ENCODE measurements at places on chromosomes 3 and 15.
A peak's percentile ranks its signal among the peaks of the same experiment; 100 is the strongest.

DNA sequence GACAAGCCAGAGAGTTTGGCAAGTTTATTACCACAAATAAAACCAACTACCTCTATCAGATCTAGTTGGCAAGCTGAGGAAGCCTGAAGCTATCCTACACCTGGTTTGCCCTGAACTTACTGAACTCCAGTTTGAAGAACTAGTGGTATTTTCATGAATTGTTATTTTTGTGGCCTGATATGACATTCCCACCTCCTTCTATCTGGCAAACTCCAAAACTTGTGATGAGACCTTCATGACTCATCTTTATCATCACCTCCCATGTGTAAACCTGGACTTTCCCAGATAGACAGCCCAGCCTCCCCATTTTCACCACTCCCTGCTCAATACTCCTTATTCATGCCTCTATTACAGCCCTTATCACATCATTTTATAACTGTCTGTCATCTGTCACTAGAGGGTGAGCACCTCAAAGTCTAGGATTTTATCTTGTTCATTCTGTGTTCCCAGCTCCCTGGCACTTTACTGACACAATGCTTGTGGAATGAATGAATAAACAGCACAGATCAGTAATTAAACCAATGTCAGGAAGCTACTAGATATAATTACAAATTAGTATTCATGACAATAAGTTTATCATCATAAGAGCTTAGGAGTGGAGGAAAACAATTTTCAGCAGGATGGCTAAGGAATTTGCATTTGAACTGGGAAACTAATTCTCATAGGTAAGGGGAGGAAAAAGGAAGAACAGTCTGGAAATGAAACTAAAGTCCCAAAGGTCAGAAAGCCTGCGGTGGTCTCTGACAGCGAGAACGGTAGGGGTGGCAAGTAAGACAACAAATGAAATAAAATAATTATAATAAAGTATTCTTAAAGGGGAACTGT lies 13.2 kb upstream of the TRANK1 start:
- no peak for DNase-seq

DNA sequence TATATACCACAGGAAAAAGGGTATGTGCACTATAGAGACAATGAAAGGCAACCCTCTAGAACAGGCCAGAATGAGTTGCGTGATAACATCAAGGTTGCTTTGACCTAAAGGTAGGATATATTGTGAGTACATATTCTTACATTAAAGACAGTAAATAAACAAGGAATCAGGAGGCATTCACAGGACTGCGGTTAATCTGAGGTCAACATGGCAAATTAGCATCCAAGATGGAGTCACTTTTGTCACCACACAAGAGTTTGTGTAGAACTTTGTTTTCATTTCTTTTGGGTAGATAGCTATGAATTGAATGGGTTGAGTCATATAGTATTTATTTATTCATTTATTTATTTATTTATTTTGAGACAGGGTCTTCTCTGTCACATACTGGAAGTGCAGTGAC lies 11.5 kb upstream of the SCAP start:
- no peak for DNase-seq

GRCh38 chr3:172553526-172554252 lies 30.5 kb upstream of the TNFSF10 start:
- DNase-seq = no peak

GRCh38 chr3:182292591-182292990 lies 500.7 kb upstream of the ATP11B start:
- DNase-seq = no peak

- no peak for DNase-seq
Observed at GRCh38 chr15:63238796-63239195, 38.6 kb upstream of the APH1B start.

DNA sequence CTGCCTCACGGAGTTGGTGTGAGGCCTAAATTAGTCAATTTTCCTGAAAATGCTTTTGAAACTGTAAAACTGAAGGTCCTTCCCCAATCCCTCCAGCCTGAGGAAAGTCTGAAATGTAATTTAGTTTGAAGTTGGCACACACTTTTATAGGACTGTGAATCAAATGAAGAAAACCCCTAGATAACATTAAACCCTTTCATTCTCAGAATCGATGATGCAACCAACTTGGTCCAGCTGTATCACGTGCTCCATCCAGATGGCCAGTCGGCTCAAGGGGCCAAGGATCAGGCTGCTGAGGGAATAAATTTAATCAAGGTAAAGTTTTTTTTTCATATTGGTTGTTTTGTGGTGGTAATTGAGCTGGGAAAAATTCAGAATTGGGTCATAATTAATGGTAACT lies 11.7 kb downstream of the MRPS22 start:
- no peak for DNase-seq

DNA sequence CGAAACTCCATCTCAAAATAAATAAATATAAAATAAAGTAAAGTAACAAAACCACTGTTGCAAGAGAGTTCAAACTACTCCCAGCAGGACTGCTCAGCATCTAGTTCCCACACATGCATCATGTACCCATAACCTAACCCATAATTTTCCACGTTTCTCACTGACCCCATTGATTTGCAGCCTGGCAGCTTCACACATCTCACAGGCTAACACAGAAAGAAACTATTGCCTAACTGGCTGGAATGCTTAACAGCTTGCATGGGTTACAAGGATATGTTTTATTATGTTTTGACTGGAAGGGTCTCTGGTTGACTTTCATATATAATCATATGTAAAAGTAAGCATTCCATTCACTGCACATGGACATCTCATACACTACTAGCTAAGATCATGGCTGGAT lies 55.6 kb upstream of the TBC1D23 start:
- peak; percentile 24 for DNase-seq

DNA sequence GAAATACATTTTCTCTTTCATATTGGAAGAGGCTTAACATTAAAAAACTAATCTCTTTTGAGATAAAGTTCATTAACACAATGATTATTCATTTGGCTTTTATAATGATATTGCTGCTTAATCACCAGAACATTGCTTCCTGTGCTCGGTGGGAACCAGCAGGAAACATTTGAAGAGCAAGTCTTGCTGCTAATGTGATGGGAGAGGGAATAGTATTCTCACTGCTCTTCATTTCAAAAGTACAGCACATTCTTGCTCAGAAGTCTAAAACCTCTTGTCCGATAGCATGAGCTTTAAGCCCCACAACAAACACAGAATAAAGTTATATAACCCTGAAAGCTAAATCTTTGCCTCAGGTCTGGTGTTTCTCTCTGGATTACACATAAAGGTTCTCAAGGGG lies 190.8 kb upstream of the CNTN4 start:
- no peak for DNase-seq

DNA sequence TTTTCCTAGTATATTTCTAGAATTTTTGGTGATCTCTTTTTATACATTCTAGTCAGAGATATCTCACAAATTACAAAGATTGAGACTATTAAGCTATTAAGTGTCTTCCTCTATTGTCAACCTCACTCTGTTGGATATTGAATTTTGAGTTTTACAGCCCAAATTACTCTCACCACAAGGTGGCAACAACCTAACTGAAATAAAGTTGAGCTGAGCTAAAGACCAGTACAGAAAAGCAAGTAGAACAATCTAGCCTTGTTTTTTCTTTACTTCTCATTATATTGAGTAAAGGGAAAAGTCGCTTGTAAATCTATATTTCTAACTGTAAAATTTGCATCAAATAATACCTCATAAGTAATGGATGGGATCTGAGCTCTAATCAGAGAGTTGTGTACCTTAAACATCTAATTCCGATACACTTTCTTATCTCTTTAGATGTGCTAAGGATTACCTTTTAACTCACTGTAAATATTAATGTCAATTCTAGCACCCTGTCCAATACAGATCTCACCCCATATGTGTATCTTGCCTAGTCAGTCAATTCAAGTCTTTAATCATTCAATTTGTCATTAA lies 13.6 kb upstream of the COMMD2 start:
- no peak for DNase-seq

DNA sequence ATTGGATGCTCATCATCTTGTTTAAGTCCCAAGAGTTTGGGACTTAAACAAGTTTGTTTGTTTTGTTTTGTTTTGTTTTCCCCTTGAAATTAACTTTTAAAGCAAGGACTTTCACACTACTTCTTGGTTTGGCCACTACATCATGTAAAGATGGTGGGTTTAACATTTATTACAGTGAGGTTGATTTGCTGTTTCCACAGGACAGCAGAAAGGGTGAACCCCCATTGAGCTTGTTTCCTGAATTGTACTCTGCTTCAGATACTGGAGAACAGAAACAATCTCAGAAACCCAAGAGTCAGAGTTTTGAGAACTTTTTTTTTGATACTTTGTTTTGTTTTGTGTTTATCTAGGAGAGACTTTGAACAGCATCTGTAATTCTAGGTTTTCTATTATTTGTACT lies 6.7 kb downstream of the POU1F1 start:
- DNase-seq = no peak

DNA sequence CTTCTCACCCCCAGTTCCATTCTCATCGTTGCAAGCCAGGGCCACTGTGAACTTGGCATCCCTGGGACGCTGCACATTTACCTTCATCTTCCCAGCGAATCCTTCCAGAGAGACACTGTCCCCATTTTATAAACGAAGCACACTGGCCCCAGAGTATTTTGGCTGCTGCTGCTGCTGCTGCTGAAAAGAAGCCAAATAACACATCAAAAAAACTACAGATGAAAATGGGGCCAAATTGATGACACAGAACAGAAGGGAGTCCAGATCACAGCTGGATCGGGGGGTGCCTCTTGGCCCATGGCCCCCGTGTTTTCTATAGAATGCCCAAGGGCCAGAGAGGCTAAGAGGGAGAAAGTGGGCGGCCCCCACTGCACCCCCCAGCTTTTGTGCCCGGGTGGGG lies 221.0 kb upstream of the IGF1R start:
- no peak for DNase-seq

DNA sequence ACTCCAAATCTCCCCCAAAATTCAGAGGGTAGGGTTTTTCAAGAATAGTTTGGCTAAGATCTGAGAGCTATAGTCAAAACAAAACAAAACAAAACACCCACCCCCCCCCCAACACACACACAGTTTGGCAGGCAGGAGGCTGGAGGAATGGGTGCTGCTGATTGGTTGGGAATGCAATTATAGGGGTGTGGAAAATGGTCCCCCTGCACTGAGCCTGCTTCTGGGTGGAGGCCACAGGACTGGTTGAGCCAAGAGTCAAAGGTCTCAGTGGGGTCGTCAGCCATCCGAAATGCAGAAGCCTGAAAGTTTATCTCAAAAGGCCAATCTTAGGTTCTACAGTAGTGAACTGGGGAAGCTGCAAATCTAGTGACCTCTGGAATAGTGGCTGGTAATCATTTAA lies 2.5 kb upstream of the HACD2 start:
- no peak for DNase-seq

- DNase-seq = no peak
Observed at GRCh38 chr3:182309120-182309519, 484.2 kb upstream of the ATP11B start.

- DNase-seq = no peak
Observed at GRCh38 chr15:89052474-89052873, 35.8 kb upstream of the ABHD2 start.

GRCh38 chr15:64355944-64356709 lies at the start of gene CSNK1G1:
Gene CSNK1G1 (minus strand): TSS chr15:64356173. CDS start chr15:64300499, 55,674 bp downstream.
- peak; percentile 98 for DNase-seq

GRCh38 chr3:181855825-181856224 lies 144.1 kb downstream of the SOX2 start:
- no peak for DNase-seq

All from renal pelvis (tissue), 12 donors.